Thymus (tissue), 14 donors: ENCODE measurements at places on chromosomes 2 and 18. TPM values are rescaled to one million over a fixed set of nuclear protein-coding genes. Genes with fewer than 3 reads are reported as not detected.

CCDC85A gene
- polyA plus RNA-seq, result 0.21 TPM

PRSS56 gene
- polyA plus RNA-seq, result 0.09 TPM

IL1B gene
- polyA plus RNA-seq, result 13.8 TPM

ADCY3 gene
- polyA plus RNA-seq, result 37.1 TPM

RNF152 gene
- 1.0 TPM for polyA plus RNA-seq

DQX1 gene
- 0.78 TPM for polyA plus RNA-seq

FSHR gene
- polyA plus RNA-seq, result not detected

MPPE1 gene
- polyA plus RNA-seq, result 66.4 TPM

XDH gene
- 0.78 TPM for polyA plus RNA-seq

CFAP65 gene
- 0.27 TPM for polyA plus RNA-seq

ABHD1 gene
- polyA plus RNA-seq, result 0.27 TPM

OR6B2 gene
- polyA plus RNA-seq, result not detected

POLR1A gene
- 3.3 TPM for polyA plus RNA-seq

DNA sequence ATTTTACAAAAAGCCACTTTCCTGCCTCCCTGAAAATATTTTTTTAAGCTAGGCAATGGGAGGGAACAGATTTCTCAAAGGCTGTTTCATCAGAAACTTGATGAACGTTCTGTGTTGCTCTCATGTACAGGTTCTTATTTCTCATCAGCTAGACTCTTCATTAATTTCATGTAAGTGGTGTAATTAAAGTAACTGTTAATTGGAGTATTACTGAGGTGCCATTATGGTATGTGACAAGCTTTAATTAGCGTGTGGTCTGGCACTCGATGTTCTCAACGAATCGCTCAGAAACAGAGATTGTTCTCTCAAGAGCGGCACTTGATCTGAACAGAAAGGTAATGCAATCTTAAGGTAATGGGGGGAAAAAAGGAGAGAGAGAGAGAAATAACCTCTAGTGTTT, 81.9 kb upstream of the MYCN start:
- DNase-seq, result no peak

- DNase-seq, result no peak
Measured at GRCh38 chr2:144084114-144084661, 435.7 kb downstream of the ZEB2 start.

- no peak for DNase-seq
Measured at GRCh38 chr18:77528872-77529271, 279.2 kb downstream of the GALR1 start.

- no peak for DNase-seq
Measured at GRCh38 chr2:177873915-177874314, 198.7 kb downstream of the PDE11A start.

- DNase-seq, result no peak
Measured at GRCh38 chr18:39375066-39375465, 1809.5 kb upstream of the CELF4 start.

GRCh38 chr2:100317634-100318033, 4.7 kb downstream of the LONRF2 start:
- no peak for DNase-seq

DNA sequence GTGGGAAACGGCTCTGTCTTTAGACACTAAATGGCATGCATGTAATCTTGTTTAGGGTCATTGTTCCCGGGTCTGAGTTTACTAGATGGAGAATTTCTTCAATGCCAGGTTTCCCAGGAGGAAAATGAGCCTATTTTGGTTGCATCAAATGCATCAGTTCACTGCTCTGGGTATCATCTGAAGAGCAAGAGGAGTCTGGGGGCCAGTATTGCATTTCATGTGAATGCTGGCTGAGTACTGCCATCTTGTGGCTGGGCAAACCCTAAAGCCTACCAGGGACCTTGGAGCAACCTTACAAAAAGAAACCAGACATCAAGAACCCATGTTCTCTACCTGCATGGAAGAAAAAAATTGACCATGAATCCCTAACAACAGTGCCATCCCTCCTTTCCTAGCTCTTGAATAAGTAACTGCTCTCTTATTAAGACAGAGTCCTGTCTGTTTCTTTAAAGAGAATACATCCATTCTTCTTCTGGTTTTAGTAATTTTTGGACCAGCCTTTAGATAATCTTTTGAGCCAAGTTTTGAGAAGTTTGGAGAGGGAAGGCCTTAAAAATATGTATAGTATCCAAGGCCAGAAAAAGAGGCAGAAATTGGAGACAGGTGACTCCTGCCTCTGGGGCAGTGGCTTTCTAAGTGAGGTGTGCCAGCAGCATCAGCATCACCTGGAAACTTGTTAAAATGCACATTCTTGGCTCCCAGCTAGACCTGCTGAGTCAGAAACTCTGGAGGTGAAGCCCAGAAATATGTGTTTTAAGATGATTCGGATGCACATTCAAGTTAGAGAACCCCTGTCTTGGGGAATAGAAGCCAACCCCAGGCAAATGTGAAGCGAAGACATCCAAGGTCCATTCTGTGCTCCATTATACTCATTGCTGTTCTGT, 261.0 kb upstream of the CXCR4 start:
- peak; percentile 81 for DNase-seq

DNA sequence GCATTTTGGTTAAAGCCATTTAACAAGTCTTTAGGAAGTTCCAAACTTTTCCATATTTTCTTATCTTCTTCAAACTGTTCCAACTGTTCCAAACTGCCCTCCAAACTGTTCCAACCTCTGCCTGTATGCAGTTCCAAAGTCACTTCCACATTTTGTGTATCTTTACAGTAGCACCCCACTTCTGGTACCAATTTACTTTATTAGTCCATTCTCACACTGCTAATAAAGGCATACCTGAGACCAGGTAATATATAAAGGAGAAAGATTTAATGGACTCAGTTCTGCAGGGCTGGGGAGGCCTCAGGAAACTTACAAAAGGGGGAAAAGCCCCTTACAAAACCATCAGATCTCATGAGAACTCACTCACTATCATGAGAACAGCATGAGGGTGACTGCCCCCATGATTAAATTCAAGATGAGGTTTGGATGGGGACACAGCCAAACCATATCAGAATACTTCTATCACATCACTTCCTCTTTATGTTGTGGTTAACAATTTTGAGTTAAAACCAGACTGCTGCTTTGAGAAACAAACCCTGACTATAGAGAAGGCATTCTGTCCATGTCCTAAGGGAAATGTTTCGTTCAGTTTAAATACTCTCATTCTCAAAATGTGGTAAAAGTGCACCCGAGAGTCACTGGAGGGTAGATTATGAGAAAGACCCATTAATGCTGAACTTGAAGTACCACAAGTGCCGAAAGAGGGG, 11.0 kb downstream of the IL18R1 start:
- DNase-seq, result no peak

- no peak for DNase-seq
Measured at GRCh38 chr2:229199267-229199666, 71.8 kb downstream of the PID1 start.

GRCh38 chr2:222878877-222879603, 18.2 kb downstream of the ACSL3 start:
- no peak for DNase-seq

- no peak for DNase-seq
Measured at GRCh38 chr2:39685126-39685525, 19.4 kb downstream of the TMEM178A start.

- no peak for DNase-seq
Measured at GRCh38 chr18:45249246-45249661, 366.0 kb upstream of the SLC14A2 start.

GRCh38 chr2:160940699-160941098, 219.5 kb upstream of the TANK start:
- no peak for DNase-seq

DNA sequence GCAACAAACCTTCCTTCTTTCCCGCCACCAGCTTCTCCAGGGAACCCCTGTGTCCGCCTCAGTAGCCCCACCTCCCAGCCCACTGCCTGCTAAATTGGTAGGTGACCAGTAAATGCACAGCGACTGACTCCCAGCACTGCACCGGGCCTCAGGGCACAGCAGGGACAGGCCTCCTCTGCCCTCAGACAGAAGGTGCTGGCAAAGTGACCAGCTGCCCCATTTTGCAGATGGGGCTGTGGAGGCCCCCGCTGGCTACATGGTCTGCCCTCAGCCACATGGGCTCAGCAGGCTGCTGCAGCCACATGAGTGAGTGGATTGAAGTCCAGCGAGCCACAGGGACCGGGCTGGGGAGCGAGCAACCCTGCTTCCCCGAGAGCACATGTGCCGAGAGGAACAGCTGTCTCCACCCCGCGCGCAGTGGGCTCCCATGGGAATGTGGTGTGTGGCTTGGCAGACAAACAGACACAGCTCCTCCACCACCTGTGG, 7.8 kb upstream of the NPPC start:
- no peak for DNase-seq

- no peak for DNase-seq
Measured at GRCh38 chr2:173171321-173171720, 95.7 kb downstream of the MAP3K20 start.

GRCh38 chr2:241788572-241788971, 11.9 kb downstream of the GAL3ST2 start:
- DNase-seq, result no peak

GRCh38 chr2:106890606-106891005, 4.6 kb upstream of the ST6GAL2 start:
- no peak for DNase-seq

DNA sequence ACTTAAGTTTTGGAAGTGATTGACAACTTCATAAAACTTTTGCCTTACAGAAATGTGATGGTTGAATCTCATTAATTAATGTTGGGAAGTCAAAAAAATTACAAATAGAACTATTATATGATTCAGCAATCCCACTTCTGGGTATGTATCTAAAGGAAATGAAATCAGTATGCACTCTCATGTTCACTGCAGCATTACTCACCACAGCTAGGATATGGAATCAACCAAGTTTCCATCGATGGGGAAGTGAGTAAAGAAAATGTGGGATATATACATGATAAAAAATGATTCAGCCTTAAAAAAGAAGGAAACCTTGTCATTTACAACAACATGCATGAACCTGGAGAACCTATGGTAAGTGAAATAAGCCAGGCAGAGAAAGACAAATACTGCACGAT, 112.4 kb upstream of the WDR75 start:
- no peak for DNase-seq

- DNase-seq, result no peak
Measured at GRCh38 chr18:72468021-72468710, 76.0 kb downstream of the CBLN2 start.

- DNase-seq, result no peak
Measured at GRCh38 chr2:159066541-159067156, 98.2 kb downstream of the TANC1 start.

DNA sequence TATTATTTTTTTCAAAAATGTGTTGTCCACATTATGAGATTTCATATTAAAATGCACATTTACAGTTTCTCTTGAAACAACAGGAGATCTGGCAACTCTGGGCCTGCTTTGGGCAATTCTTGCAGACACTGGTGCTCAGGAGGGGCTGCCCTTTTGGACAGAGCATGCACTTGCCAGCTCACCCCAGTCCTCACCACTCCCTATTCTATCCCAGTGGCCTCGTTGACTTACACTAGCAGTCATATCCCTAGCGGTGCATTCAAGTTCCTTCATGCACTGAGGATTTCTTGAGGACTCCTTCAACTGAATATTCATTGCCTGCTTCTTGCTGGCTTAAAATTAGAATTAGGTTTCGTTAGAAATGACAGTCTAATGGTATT, 87.9 kb upstream of the FHL2 start:
- DNase-seq, result no peak

GRCh38 chr18:57741273-57741672, 61.8 kb downstream of the ATP8B1 start:
- DNase-seq, result no peak

DNA sequence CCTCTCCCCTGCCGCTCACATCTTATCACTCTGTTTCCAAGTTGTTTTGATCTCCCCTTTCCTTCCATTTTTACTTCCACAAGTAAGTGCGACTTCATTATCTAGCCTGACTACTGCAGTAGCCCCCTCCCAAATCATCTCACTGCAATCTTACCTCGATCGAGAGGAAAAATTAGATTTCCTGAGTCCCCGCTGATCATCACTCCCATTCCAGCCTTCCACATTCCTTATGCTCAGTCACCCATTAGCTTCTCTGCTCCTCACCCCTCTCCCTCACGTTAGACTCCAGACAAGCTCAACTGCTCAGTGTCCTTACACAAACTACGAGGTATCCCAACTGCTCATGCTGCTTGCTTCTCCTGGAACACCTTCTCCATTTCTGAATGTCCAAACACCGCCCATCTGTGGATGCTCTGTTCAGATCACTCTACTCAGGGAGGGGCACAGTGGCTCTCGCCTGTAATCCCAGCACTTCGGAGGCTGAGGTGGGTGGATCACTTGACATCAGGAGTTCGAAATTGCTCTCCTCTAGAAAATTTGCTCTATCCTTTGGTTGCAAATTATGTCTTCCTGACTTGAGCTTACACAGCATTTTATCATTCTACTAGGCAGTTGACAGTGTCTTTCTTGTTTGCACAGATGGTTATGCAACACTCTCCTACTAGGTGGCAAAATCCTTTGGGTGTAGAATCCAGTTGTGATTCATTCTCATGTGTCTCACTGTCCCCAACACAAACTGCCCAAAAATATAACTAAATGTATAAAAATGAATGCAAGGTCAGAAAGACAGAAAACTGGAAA, 96.5 kb downstream of the INO80D start:
- DNase-seq, result no peak

DNA sequence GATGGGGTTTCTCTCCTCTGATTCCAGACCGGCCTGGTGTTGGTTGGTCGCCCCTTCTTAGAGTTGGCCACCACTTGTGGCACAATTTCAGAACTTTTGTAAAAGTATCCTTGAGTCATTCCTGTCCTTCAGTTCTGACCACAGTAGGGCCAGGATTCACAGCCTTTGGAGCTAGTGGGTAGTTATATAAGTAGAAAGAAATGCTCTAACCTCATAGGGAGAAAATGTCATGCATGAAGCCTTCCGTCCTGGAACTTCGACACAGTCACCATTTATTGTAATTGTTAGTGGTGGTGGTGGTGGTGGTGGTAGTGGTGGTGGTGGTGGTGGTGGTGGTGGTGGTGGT, 65.4 kb downstream of the EPAS1 start:
- DNase-seq, result no peak

DNA sequence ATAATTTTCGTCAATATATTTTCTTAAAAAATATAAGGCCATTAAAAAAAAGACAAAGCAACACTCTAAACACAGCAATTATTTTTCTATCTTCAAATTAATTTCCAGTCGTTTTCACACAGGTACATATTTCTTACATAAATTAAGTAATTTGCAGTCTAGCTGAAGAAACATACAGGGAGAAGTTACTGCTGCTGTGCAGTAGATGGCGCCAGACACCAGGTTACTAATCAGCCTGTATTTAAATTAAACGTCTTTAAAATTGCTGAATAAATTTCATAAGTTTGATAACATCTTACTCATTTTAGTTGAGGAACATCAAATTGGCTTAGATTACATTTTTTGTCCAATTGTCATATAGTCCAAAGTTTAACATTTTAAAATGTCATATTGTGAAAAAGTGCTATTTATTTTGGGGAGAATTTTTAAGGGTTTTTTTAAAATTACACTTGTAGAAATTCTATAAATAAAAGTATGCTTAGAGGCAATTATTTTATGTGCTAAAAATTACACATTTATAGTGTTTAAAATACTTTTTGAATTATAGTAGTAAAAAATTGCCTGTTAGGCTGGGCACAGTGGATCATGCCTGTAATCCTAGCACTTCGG, 88.4 kb downstream of the PMAIP1 start:
- peak; percentile 31 for DNase-seq
